ENCODE measurements at places on chromosomes 3 and 15.

DNA sequence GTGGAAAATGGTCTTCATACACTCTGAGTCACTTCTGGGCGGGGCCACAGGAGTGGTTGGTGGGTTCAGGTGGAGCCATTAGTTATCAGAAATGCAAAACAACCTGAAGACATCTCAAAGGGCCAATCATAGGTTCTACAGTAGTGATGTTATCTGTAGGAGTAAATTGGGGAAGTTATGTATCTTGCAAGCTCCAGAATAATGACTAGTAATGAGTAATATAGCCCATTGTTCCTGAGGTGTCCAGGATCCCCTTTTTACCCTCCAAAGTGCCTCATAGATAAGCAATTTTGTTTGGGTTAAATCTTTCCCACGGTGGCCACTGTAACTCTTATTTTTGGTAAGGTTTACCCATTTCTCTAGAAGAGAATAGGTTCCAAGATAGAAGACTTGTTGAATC lies 91.7 kb downstream of the PIK3R4 start:
- no peak for DNase-seq

DNA sequence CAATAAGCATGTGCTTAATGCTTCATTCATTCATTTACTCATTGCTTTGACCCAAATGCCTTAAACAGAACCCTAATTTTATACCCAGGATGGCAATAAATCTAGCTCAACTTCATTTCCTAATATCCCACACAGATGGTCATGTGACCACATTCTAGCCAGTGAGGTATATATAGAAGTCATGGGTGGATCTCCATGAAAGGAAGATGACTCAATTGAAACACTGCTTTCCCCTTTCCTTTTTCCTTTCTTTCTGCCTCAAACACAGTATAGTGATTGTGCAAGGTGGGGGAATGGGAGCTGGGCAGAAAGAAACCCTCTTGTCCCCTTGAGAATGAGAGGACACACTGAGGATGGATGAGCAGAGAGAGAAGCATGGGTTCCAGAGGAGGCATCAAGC lies 183.5 kb upstream of the PRICKLE2 start:
- no peak for DNase-seq

GRCh38 chr3:125394406-125394805 lies 19.3 kb upstream of the ZNF148 start:
- DNase-seq, result no peak

DNA sequence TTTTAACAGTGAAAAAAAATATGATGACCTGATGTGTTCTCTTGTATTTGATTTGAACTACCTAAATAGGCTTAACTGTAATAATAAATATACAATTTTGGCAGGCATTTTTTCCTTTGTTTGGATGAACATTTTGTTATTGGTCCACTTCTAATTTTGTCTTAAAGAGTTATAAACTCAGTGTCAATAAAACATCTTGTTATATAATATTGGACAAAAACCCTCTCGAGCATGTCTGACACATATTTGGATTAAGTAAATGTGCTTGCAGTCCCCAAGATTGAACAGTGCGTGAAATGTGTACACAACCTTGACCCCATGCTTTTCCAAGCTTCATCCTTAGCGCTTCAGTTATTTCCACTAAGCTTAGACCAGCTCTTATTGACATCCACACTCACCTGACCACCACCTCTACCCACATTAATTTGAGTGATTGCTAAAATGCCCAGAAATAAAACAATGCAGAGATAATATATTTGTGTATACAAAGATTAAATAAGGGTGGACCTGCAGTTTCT lies 131.7 kb upstream of the ZBED2 start:
- DNase-seq, result no peak

DNA sequence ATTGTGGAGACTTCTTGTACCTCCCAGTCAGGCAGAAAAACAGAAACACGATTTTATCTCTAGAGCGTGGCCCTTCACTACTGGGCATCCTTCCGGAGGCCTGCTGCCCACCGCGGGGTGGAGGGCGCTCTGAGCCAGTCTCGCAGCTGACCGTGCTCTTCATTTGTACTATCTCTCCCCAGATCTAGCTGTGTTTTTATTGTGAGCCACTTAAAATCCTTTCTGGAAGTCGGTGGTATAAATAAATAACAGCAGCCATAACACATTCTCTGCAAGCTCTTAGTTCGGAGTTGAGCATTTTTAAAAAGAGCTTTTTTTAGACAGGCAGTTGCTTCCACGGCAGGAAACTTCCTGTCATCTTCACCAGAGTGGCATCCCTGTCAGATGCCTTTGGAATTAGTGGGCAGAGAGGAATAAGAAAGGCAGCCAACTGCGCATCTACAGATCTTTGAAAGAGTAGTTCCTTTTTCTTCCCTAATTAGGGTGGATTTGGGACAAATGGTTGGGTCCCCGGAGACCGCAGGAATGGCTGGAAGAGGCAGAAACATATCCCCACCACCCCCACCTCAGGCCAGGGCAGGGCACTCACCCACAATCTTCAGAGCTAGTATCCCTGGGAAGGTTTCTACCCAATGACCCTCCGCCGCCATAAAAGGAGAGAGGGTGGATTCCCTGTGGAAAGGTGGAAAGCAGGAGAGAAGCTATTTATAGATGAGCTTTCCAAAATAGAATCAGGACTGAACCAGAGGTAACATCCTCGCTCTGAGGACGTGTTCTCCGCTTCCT lies 91.1 kb downstream of the TOP2B start:
- no peak for DNase-seq

- DNase-seq, result no peak
Measured at GRCh38 chr3:151891721-151892120, 18.3 kb downstream of the SUCNR1 start.

DNA sequence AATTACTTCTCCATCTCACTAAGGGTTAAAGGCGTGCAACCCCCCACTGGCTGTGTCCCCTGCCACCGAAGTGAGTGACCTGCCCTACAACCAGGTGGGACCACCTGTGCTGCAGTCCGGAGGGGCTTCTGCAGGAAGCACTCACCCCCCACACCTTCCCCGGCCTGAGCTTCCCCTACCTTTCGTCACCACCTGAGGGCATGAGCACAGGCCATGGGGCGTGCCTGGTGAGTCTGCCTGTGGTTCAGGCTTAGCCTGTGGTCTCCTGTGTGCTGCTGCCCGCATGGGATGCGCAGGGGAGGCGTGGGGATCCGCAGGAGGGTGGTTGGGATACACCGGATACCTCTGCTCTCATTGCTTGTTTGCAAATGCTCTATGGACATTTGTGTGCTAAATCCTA lies 46.0 kb downstream of the KLHL25 start:
- no peak for DNase-seq

GRCh38 chr15:85973584-85974347 lies 105.9 kb upstream of the AGBL1 start:
- no peak for DNase-seq

GRCh38 chr15:77461486-77461885 lies 40.8 kb downstream of the HMG20A start:
- no peak for DNase-seq

GRCh38 chr3:42023380-42023779 lies 61.5 kb upstream of the ULK4 start:
- DNase-seq, result no peak

- DNase-seq, result no peak
Measured at GRCh38 chr15:31324806-31325594, 1.6 kb upstream of the KLF13 start.

DNA sequence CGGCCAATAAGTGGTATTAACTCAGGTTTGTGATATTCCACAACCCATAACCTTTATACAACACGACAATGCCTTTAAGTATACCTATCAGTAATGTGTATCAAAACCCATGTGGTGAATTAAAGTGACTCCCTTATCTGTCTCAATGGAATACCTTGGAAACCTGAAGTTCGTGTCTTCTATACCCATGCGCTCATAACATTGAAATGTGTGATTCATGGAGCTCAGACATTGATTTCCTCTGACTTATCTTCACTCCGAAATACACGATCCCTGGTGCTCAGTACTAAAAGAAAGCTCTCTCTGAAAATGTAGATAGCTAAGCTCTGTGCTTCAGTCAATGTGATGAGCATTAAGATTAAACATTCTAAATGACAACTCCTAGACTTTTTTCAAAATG lies 140.3 kb downstream of the TBC1D5 start:
- DNase-seq, result no peak

DNA sequence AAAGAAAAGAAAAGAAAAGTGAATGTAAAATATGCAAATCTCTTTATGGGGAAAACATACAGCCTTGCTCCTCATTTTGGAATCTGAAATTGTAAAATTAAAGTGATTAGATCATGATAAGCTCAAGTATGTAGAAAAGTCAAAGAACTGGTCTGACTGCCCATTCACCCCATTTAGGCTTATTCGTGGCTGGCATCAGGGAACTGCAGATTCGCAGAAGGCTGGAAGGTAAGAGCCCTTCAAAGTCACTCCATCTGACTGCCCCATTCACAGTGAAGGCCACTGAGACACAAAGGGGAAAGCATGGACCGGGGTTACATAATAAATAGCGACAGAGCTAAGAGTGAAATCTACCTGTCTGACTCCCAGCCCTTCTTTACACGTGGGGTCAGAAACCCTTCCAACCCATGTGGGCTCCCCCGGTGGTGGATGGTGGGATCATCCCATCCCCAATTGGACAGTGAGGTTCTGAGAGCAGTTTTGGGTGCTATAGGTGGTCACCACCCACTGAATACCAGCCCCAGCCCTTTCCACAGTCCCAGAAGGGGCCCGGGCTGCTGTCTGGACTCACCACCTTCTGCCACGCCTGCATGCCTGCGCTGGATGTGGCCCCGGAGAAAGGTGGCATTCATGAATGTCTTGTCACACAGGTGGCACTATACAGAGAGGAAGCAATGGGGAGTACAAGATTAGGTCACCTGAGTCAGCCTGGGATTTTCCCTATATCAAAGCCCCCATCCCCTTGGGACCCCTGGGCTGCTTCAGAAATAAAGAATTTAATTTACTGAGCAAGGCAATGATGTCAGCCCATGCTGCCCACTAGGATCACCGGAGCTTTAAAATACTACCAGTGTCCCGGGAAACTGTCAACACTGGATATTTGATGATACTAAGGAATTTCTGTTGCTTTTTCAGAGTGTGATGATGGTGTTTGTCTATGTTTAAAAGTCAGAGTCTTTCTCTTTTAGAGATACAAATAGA lies 17.9 kb downstream of the DZIP1L start:
- no peak for DNase-seq

GRCh38 chr3:59253523-59253922 lies 203.7 kb upstream of the CFAP20DC start:
- no peak for DNase-seq

GRCh38 chr3:365268-365667 lies 168.7 kb downstream of the CHL1 start:
- no peak for DNase-seq

DNA sequence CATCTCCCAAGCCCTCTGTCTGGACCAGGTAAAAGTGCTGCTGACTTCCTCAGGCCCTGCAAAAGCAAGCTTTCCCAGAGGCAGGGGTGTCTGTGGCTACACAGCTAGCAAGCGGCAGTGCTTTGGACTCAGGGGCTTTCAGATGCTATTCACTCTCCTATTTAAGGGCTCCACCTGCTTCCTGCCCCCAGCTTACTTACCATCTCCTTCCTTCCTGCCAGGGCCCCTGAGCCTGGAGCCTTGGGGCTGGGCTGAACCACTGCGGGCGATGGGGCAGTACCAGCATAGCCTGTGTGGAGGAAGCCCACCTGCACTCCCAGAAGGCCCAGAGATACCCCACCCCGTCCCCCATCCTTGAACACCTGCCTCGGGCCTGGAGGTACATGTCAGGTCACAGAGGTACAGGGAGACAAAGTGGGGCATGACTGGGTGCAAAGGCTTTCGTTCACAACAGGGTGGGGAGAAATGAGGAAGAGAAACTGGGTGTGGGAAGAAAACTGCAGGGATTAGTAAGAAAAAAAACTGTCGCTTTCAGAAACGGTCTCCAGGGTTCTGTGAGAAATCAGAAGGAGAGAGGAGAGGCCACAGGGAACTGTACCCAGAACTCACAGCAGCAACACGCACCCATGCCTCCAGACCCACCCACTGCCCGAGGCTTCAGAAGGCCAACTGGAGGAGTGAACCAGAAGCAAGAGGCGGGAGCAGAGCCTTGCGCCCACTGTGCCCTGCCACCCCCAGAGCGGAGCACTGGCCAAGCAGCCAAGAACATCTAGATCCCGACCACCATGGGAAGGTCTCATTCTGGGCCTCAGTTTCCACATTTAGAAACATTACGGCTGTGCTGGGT lies 49.5 kb downstream of the CCDC12 start:
- no peak for DNase-seq

- no peak for DNase-seq
Measured at GRCh38 chr3:34687671-34688070, 889.2 kb downstream of the PDCD6IP start.

DNA sequence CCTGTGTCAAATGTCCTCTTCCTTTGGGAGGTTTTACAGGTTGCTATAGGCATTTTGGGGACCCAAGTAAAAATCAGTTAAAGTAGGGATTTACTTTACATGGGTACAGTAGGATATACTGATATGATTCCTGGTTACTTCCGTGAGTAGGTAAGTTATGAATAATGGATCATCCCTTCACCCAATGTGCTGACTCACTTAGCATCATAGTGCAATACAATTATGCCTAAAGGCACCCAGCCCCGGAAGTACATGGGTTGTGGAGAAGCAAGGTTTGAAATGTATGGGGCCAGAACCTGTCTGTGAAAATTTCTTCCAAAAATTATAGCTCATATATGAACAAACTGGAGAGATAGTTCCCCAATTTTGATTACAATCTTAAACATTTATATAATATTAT lies 64.0 kb downstream of the GLB1 start:
- no peak for DNase-seq

DNA sequence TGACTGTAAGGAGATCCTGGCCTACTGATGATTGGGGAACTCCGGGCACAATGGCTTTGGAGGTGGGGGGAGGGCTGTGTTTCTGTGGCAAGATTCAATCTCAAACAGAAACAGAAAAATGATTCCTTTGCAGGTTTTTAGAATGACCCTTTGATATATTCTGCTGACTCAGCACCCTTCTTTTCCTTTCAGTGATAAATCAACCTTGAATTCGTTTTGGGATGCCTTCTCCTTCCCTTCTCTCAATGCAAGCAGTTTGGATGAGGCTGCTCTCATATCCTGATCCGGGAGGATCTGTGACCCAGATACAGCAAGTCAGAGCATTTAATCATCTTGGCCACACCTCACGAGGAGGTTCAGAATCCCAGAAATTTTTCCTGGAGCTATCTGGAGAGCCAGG lies 156.1 kb upstream of the PRICKLE2 start:
- no peak for DNase-seq

DNA sequence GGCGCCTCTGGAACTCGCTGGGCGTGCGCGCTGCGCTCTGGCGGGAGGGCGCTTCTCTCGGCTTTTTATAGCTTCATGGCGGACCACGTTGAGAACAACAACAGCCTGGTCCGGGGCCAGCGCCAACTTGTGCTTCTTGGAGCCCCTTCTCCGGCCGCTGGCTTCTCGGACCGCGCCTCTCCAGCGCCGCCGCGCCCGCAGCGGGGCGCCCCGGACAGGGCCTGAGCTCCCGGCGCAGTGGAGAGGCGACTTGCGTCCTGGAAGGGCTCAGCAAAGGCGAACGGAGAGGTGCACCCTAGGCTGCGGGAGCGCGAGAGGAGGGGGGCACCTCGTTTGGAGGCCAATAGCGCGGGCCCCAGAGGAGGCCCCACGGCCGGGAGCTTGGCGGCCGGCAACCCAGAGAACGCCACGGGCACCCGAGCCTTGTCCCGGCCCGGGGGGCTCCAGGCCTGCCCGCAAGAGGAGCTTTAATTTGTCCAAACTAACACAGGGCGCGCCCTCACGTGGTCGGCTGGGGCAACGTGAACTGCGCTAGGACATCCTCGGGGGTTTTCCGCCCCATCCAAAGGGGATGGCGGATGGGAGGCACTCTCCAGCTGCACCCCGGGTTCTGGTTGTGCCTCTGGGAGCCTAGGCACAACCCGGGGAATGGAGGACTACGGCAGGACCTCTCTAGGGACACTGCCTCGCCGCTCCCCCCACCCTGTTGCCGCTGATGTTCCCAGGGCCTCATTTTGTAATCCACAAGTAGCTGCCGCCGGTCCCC lies 37.8 kb downstream of the HMCES start:
- DNase-seq, result peak; percentile 51

All from NCI-H1417 treated with DMSO at 0.1 percent for 48 hours (cell line).